Omental fat pad (tissue), 4 donors: ENCODE measurements at places on chromosomes 7 and 10.
A peak's percentile ranks its signal among the peaks of the same experiment; 100 is the strongest.

DNA sequence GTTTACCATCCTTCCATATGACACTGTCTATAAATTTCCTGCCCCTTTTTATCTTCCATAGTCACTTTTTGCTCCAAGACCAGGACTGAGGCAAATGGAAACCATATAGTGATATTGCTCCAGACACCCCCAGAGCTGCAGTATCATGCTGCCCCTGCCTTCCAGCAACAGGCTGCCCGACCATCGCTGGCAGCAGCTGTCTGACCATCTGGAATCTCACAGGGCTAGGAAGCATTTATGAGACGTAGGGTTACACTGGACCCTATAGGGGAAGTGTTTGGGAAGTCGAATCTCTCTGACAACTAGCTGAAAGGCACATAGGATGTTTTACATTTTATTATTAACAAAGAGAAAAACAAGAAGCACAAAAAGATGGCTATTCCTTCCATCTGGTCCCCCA, 19.4 kb downstream of the ENO4 start:
- DNase-seq = no peak

DNA sequence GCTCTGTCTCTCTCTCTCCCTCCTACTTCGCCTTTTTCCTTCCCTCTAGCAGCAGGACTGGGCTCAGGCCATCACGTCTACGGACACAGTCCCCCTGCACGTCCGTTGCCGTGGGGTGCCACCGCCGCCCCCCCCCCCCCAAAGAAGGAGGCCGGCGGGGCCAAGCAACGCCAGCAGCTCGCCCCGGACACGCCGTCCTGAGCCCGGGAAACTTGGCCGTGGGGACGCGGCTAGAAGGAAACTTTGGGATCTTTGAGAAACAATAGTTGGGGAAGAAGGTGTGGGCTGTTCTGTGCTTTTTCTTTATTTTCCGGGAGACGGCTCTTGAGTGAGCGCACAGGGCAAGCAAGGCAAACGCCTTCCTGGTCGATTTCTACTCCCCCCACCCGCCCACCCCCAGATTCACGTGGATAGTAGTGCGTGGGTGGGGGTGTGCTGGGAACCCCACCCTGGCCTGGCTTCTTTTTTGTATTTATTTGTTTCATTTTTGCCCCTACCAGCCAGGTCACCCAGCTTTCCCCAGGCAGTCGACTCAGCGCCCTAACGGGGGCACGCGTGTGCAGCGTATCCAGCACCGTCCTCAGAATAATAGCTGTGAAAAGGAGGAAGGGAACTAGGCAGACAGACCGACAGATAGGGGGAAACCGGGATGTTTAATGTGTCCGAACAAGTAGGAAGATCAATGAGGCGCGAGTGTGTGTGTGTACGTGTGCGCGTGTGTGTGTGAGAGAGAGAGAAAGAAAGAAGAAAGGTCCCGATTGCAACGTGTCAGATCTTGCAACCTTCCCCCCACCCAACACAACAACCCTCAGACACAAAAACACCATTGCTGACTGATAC, 1.4 kb downstream of the MXI1 start:
- DNase-seq = no peak

- no peak for DNase-seq
Measured at GRCh38 chr10:128499486-128499885, 373.3 kb upstream of the MKI67 start.

DNA sequence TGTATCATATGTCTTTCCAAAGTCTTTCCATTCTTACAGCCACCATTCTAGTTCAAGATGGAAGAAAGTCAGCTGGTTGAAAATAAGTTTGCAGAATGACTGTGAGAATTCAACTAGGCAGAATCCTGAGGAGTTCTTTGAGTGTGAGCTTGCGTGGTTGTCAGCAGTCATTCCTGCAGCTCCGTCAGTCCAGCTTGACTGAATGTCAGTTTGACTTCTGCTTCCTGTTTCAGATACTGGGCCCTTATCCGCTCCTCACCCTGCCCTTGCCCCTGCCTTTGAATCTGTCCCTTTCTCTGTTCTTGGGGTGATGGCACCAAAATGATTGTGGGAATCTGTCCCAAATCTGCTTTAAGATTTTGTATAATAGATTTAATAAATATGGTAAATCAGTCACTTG, 27.8 kb downstream of the SLC26A5 start:
- DNase-seq = no peak

- DNase-seq = no peak
Measured at GRCh38 chr10:110547139-110547761, 20.2 kb upstream of the SMC3 start.

DNA sequence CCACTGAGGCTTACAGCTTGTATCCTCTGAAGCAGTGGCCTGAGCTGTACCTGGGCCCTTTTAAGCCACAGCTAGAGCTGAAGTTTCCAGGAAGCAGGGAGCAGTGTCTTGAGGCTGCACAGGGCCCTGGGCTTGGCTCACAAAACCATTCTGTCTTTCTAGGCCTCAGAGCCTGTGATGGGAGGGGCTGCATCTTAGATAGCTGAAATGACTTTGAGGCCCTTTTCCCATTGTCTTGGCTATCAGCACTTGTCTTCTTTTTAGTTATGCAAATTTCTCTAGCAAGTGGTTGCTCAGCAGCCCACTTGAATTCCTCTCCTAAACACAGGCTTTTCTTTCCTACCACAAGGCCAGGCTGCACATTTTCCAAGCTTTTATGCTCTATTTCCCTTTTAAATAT, 864.2 kb downstream of the REEP3 start:
- no peak for DNase-seq

DNA sequence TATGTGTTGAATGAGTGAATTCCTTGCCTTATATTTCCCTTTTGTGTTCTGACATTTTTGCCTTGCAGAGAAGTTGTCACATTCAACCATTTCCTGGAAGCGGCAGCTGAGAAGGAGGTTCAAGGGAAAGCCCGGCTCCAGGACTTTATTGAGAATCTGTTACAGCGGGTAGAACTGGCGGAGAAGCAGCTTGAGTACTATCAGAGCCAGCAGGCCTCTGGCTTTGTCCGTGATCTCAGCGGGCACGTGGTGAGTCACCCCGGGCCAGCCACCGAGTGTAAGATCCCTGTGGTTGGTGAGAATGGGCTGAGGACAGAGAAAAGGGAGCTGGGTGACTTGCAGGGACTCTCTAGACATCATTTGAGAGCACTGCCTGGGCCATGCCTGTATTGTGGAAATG, 14.2 kb downstream of the ZNF365 start:
- DNase-seq = no peak

- DNase-seq = no peak
Measured at GRCh38 chr7:29255906-29256692, 61.5 kb downstream of the CHN2 start.

- DNase-seq = no peak
Measured at GRCh38 chr7:38330039-38330438, 56.6 kb upstream of the TARP start.

DNA sequence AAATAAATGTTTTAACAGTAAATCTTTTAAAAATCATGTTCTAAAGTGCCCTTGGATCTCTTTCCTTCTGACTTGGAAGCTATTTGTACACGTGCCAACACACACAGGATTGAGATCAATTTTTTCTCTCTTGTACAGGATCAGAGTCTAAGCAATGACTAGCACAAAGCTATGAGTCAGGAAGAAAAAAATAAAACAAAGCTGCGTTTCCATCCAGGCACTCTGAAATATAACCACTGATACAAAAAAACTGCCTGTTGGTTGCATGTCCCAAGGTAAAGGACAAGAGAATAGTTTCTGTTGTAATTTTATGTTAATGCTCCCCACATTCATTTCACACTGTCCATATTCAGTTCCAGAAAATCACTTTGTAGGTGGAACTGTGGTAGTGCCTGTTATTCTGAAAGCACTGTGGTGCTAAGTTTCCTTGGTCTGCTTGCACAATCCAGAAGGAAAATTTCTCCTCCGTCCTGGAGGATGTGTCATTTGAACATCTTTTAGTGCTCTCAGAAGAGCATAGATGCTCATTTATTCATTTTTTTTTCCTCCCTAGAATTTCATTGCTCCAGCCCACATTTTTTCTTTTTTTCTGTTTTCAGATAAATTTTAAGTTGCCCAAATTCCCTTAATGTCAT, 113.4 kb downstream of the PLXDC2 start:
- no peak for DNase-seq

GRCh38 chr10:116371737-116372136, 47.5 kb downstream of the CCDC172 start:
- DNase-seq = no peak

- no peak for DNase-seq
Measured at GRCh38 chr7:46725838-46726237, 804.8 kb upstream of the IGFBP3 start.

- DNase-seq = no peak
Measured at GRCh38 chr7:28858206-28858605, 99.9 kb downstream of the TRIL start.

DNA sequence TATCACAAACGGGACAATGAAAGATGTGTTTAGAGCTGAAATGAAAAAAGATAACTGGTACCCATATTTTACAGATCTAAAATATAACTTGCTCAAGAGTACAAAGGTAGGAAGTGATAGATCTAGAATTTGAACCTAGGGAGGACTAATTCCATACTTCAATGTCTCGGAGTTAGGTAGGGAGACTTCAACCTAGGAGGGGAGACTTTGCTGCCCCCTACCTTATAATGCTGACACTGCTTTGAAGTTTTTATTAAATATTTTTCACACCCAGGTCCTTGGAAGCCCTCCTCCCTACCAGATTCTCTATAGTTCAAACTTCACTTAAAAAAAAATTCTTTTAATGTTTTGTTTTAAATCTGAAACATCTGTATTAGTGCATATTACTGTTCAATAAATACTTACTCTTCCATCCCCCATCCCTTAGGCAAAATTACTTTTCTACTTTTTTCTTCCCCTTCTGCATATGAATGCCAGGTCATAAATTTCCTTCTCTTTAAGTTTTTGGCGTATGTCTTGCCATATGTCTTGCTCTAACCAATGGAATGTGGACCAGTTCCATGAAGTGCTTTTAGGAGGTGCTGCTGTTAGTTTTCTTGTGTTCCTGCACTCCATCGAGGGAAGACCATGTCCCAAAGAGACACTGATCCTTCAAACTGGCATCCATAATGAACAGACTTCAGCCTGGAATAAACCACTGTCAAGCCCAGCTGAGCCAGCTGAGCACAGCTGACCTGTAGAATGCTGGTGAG, 57.8 kb downstream of the MICU1 start:
- no peak for DNase-seq

DNA sequence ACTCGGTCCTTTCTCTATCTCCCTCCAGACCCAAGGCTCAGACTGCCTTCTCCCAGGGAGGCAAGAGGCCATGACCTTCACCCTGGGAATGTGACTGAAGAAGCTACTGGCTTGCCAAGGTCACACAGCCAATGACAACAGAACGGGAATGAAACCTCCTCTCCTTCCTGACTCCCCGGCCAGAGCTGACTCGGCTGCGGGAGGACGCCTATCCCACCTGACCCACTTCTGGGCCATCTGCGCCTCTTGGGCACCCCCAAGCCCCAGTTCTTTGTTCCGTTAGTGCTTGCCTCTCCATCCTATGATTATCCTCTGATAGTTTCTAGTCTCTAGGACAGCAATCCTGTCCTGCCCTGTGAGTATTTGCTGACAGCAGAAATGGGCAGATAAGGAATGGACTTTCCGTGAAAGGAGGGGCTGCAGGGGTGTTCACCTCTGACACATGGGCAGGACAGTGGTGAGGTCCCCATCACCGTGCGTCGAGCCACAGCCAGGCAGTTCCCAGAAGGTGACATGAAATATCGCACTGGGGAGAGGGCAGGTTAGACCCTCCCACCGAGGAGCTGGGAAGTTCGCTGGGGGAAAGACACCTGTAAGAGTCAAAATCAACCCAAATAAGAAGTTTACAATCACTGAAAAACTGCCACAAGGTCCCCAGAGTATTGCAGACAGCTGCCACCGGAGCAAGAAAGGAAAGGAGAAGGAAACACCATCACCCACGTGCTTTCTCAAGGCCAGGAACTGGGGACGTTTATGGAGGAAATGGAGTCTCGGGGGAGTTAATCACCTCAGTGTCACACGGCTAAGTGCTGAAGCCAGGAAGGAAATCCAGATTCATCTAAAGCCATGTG, 63.0 kb downstream of the INSIG1 start:
- no peak for DNase-seq

- DNase-seq = no peak
Measured at GRCh38 chr10:44477046-44477425, 92.1 kb upstream of the CXCL12 start.

GRCh38 chr10:121085367-121085766, 234.2 kb downstream of the WDR11 start:
- DNase-seq = no peak

- no peak for DNase-seq
Measured at GRCh38 chr10:122515588-122516231, 44.8 kb upstream of the DMBT1 start.

GRCh38 chr7:157076466-157076865, 62.3 kb upstream of the UBE3C start:
- DNase-seq = no peak

GRCh38 chr10:19892677-19893076, 76.4 kb downstream of the PLXDC2 start:
- DNase-seq = no peak

GRCh38 chr7:24707988-24708615, 49.2 kb downstream of the GSDME start:
- no peak for DNase-seq

DNA sequence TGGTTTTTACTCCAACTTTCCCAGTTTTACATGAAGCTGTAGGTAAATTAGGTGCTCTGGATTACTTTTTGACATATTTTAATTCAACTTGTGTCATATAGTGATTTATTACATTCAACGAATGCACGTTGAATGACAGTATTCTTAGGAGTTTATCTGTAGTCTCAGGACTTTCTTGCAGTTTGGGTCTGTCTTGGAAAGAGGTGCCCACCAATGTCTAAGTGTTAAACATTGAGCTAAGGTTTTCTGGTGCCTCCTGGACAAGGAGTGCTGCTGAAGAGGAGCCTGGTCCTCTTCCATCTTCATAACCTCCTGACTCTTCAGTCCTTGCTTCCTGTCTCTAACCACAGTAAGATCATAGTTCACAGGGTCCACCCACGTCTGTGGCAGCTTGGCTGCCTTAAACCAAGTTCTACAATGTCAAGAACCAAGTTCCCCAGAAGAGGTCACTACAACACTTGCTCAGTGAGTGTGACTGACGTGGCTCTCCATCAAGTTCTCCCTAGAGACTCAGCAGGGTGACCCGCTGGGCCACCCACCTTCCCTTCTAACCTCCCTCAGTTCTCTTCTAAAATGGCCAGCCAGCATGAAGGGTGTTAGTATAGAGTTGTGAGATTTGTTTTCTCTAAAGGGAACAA, 6.1 kb downstream of the NPY start:
- no peak for DNase-seq

- no peak for DNase-seq
Measured at GRCh38 chr10:125709553-125710474, 9.7 kb upstream of the EDRF1 start.

GRCh38 chr10:128000471-128001362, 93.8 kb downstream of the PTPRE start:
- DNase-seq = peak; percentile 17

GRCh38 chr10:82289945-82290344, 415.0 kb downstream of the NRG3 start:
- no peak for DNase-seq
